Brain microvascular endothelial cell (primary cell): ENCODE measurements at places on chromosomes 3 and 15.

- DNase-seq: no peak
Measured at GRCh38 chr15:95574053-95574452, 756.4 kb upstream of the NR2F2 start.

- DNase-seq: no peak
Measured at GRCh38 chr3:41679374-41679773, 282.5 kb downstream of the ULK4 start.

DNA sequence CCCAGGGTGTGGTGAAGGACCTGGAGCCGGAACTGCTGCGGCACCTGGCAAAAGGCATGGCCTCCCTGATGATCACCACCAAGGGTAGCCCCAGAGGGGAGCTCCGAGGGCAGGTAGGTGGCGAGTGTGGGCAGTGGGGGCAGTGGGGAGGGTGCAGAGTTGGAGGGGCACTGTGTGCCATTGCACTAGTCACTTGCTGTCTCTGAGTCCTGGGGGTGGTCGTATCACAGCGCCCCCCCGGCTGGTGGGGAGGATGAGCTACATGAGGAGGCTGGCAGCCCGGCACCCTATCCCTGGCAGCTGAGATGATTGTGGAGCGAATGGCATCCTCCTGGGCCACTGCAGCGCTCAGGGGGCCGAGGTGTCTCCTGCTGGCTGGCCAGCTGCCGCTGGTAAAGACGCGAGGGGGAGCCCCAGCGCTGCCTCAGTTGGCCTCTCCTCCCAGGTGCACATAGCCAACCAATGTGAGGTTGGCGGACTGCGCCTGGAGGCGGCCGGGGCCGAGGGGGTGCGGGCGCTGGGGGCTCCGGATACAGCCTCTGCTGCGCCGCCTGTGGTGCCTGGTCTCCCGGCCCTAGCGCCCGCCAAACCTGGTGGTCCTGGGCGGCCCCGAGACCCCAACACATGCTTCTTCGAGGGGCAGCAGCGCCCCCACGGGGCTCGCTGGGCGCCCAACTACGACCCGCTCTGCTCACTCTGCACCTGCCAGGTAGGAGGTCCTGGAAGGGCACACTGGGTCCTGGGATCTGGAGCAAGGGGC is 6.4 kb downstream of the CHRD start:
- DNase-seq: no peak

GRCh38 chr15:60932051-60932915 is 296.8 kb downstream of the RORA start:
- no peak for DNase-seq

- peak; percentile 94 for DNase-seq
Measured at GRCh38 chr3:147418808-147419701, 9.9 kb downstream of the ZIC1 start.

DNA sequence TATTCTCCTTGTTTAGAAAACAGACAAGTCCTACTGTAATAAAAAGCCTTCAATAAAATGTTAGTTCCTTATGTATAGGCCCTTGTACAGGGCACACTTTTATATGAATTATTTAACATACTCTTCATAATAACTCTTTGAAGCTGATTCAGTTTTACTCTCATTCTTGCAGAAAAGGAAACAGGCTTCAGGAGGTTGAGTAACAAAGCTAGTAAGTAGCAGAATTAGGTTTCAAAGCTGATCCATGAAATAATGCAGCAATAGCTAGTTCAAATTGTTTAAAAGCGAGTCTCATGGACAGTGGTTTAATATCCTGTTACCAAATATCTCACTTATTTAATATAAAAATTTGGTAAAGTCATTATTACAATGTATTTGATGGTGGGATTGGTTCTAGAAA is 25.0 kb downstream of the TCF12 start:
- no peak for DNase-seq

DNA sequence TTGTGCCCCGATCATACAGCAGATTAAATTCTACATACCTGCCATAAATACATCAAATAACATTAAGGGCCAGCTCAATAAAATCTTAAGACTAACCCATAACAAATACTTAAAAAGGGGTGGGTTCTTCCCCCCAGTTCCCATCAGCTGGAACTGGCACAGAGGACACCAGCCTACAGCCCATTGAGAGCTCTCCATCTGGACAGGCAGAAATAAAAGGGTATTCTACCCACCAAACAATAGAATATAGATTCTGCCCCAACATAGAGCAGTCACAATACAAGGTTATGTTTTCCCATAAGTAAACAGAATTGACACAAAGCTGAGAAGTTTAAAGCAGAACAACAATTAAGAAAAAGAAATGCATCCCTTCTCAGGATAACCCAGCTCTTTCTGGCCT is 11.9 kb downstream of the CPOX start:
- no peak for DNase-seq

GRCh38 chr3:151437906-151438305 is 23.0 kb downstream of the IGSF10 start:
- no peak for DNase-seq

DNA sequence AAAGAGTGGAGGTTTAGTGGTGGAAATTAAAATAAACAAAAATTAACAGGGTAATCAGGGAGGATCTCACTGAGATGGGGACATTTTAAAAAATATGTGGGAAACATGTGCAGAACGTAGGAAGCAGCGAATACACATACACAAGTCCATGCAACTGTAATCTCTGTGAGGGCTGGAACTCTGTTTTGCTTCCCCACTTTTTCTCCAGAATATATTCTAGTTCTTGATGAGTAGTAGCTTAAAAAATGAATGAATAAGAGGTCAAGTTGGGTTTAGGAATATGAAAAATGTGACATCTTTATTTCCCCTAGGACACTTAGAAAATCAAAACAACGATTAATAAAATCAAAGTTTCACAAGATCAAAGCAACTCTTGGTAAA is 312.2 kb upstream of the ZNF717 start:
- peak; percentile 66 for DNase-seq

DNA sequence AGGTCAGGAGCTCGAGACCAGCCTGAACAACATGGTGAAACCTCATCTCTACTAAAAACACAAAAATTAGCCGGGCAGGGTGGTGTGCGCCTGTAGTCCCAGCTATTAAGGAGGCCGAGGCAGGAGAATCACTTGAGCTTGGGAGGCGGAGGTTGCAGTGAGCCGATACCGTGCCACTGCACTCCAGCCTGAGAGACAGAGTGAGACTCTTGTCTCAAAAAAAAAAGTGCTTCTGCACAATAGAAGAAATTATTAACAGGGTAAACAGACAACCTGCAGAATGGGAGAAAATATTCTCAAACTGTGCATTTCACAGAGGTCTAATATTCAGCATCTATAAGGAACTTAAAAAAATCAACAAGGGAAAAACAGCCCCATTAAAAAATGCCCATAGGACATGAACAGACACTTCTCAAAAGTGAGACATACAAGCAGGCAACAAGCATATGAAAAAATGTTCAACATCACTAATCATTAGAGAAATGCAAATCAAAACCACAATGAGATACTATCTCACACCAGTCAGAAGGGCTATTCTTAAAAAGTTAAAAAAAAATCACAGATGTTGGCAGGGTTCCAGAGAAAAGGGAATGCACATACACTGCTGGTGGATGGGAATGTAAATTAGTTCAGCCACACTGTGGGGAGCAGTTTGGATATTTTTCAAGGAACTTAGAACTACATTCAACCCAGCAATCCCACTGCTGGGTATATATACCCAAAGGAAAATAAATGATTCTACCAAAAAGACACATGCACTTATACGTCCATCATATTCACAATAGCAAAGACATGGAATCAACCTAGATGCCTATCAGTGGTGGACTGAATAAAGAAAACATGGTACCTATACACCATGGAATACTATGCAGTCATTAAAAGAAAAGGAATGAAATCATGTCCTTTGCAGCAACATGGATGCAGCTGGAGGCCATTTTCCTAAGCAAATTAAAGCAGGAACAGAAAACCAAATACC is 75.5 kb downstream of the MSL2 start:
- DNase-seq: no peak

- DNase-seq: no peak
Measured at GRCh38 chr3:117278424-117279190, 569.0 kb downstream of the TUSC7 start.

- DNase-seq: no peak
Measured at GRCh38 chr3:57896031-57896430, 112.2 kb upstream of the FLNB start.

DNA sequence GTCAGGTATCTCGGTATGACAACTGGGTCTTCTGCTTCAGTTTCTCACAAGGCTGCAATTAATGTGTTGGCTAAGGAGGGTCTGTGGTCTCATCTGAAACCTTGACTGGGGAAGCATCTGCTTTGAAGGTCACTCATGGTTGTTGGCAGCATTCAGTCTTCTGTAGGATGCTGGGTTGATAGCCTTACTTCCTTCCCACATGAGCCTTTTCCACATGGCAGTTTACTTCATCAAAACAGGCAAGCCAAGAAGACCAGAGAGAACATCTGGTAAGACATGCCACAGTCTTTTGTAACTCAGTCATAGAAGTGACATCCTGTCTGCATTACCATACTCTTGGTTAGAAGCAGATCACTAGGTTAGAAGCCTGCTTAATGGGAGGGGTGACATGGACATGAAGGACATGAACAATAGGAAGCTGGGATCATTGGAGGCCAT is 49.5 kb downstream of the CMC1 start:
- no peak for DNase-seq

GRCh38 chr15:42741710-42742109 is 4.8 kb upstream of the CDAN1 start:
- no peak for DNase-seq

GRCh38 chr15:32105258-32106241 is 75.2 kb downstream of the CHRNA7 start:
- no peak for DNase-seq

DNA sequence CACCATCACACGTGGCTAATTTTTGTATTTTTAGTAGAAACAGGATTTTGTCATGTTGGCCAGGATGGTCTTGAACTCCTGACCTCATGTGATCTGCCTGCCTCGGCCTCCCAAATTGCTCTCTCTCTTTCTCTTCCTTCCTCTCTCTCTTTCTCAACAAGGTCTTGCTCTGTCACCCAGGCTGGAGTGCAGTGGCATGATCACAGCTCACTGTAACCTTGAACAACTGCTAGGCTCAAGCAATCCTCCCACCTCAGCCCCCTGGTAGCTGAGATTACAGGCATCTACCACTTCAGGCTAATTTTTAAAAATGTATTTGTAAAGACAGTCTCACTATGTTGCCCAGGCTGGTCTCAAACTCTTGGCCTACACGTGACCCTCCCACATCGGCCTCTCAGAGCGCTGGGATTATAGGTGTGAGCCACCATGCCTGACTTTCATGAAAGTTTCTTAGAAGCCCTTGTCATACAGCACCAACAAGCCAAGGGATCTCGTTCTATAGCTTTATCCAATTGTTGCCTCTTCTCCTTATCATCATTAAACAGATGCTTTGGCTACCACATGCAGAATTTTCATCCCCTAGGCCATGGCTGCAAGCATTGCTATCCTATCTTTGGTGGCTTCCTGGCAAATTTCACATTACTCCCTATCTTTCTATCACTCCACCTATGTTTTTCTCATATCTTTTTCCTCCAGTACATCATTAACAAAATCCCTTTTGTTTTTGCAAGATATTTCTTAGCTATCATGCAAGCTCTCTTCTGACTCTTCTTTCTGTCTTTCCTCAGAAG is 5.7 kb downstream of the CCDC32 start:
- no peak for DNase-seq

- DNase-seq: peak; percentile 23
Measured at GRCh38 chr3:133258358-133258757, 141.5 kb upstream of the BFSP2 start.

GRCh38 chr3:192929755-192930547 is 12.3 kb upstream of the MB21D2 start:
- DNase-seq: peak; percentile 68

DNA sequence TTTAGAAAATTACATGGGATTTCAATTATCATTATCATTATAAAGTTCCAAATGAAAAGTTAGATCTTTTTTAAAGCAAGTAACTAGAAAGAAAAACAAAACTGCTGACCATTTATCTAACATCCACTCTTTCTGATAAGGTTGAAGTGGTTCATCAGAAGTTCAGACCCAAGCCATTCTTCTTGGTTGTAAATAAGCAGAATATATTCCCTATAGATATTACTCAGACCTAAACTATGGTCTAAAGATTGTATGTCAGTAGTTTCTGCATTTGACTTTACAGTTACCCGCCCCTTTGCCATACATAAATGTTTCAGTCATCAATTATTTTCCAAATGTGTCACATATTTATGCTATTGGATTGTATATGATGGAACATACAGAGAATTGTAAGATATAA is 136.7 kb downstream of the PLOD2 start:
- no peak for DNase-seq

GRCh38 chr15:39365873-39366272 is 215.0 kb upstream of the THBS1 start:
- DNase-seq: no peak

- no peak for DNase-seq
Measured at GRCh38 chr3:44321335-44321734, 17.2 kb upstream of the TCAIM start.

DNA sequence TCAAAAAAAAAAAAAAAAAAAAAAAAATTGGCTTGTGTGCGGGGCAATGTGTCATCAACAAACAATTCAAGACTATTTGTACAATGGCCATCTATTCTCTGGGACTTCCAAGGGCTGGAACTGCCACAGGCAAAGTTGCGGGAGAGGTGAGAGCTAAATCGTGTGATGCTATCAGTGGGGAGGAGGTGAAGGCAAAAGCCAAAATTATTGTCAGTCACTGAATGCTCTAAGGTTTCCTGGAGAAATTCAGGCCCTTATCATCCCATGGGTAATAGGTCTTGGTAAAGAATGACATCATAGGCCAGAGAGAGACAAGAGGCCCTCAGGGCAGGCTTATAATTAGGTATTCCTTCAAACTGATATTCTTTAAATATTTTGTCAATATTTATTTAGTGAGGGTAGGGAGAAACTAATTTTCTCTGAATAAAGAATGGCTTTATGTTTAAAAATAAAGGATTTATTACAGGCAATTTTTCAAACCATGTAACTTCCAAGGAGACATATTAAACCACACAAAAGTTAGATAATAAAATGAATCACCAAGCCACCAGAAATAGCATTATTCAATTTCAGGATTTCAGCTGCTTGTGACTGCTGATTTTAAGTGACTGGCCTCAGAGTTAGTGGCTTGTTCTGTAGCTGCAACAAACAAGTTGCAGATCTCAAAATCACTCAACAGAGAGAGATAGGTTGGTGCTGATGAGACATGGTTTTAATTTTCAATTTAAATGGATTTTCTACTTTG is 226.3 kb upstream of the MRPL3 start:
- no peak for DNase-seq

DNA sequence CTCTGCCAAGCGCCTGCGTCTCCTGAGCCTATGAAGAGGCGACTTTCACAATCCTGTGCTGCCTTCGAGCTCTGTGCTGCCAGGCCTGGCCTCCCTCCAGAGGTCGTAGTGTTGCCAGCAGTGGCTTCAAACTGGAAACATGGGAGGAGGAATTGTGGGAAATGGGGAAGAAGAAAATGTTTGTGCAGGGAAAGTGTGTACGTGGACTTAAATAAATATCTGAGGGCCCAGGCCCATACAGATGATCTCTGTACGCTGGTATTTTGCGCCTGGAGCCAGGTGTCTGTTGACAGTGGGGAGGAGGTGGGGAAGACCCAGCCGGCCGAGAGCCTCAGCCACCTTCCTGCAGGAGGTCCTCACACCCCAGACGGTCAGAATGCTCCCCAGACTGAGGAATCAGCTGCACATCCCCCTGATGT is 44.6 kb downstream of the ZBTB38 start:
- DNase-seq: no peak

- no peak for DNase-seq
Measured at GRCh38 chr3:110390372-110390771, 681.2 kb upstream of the NECTIN3 start.
